ENCODE measurements at places on chromosomes 7 and 10.

GRCh38 chr10:79146611-79147130 lies 77.9 kb downstream of the ZMIZ1 start:
- no peak for DNase-seq

GRCh38 chr7:142898377-142899170 lies 13.0 kb upstream of the TRPV6 start:
- no peak for DNase-seq

DNA sequence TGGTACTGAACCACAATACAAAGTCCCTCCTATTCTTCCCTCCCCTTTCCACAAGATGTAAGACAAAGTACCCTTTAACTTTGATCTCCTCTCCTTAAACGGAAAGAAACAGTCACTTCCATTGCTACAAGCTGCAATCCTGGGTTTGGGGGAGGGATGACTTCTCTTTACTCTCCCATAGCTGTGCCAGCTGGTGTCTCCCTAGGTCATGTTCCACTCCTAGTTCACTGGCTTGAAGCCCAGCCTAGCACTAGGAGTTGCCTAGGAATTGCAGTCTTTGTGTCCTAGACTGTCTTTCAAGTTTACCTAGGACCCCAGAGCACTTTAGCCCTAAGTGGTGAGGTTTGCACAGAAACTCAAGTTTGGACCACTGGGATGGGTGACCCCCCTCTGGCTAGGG lies 311.1 kb downstream of the HPSE2 start:
- no peak for DNase-seq

- no peak for DNase-seq
Measured at GRCh38 chr7:107208024-107208521, 39.3 kb downstream of the HBP1 start.

DNA sequence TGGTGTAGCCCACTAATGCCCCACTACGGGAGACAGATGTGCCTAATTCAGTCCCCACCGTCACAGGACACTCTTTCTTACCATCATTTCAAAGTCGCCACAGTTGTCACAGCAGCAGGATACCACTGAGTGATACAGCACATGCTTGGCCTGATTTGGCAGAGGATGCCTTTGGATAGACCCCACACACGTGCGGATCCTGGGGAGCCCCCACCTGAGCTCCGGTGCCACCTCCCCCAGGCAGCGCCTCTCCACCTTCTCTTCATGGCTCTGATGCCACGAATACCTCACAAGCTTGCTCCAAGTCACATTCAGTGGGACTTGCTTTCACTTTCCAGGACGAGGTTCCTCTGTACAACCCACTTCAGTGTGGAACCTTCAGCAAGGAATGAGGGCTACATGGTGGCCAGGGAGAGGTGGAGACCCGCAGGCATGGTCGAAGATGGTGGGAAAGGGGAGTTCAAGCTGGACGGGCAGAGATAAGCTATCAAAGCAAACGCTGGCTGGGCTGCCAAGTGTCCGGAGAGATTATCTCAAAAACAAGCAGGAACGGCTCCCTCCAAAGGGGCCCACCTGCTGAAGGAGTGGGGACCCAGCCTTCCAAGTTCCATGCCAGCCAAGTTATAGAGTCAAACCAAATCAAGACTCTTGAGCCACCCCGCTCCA lies 107.4 kb downstream of the ZRANB1 start:
- no peak for DNase-seq

- DNase-seq, result no peak
Measured at GRCh38 chr10:98302741-98303365, 34.9 kb upstream of the LOXL4 start.

DNA sequence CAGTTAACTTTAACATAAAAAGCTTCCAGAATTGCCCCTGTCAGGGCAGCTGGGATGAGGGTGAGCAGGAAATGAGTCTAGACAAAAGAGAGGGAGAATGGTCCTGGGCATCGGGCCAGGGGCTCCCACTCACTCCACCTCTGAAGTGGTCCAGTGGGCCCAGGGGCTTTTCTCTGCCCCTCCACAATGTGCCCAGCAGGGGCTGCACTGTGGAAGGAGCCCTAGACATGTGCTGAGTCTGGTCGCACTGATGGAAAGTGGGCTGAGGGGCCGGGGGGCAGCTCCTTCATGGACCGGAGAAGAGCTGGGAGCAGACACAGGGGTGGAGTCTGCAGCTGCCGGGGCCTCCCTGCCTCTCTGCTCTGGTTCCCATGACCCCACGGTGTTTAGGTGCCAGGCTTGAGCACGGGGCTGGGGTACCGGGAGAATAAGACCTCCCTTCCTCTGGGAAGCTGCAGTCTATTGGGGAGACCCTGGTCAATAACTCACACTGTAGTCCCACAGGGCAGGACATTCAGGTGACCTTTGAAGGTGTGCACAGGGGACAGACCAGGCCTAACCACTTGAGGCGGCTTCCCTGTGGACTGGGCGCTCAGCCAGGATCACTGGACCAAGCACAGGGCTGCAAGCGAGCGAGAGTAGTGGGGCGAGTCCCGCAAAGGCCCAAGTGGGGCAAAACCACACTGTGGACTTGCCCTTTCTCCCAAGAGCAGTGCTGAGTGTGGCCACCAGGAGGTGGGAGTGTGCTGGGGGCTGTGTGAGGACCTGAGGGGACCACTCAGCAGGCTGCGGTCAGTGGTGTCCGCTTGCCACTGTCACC lies 6.1 kb downstream of the ADCY1 start:
- DNase-seq, result no peak

- no peak for DNase-seq
Measured at GRCh38 chr10:33333260-33334101, 986 bp downstream of the NRP1 start.

DNA sequence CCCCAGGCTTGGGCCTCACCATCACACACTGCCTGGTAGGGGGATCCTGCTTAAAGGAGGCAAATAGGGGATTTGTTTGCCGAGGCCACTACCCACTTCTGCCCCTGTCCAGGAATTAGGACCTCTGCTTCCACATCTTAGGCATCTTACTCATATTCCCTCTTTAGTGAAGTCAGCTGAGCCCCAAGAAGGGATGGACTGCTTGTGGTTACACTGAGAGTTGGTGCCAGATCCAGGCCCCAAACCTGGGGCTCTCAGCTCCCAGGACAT lies 1.6 kb upstream of the GPRIN2 start:
- DNase-seq, result no peak

- no peak for DNase-seq
Measured at GRCh38 chr7:44286182-44286617, 39.2 kb downstream of the CAMK2B start.

- peak; percentile 39 for DNase-seq
Measured at GRCh38 chr10:6669269-6669859, 89.3 kb upstream of the PRKCQ start.

DNA sequence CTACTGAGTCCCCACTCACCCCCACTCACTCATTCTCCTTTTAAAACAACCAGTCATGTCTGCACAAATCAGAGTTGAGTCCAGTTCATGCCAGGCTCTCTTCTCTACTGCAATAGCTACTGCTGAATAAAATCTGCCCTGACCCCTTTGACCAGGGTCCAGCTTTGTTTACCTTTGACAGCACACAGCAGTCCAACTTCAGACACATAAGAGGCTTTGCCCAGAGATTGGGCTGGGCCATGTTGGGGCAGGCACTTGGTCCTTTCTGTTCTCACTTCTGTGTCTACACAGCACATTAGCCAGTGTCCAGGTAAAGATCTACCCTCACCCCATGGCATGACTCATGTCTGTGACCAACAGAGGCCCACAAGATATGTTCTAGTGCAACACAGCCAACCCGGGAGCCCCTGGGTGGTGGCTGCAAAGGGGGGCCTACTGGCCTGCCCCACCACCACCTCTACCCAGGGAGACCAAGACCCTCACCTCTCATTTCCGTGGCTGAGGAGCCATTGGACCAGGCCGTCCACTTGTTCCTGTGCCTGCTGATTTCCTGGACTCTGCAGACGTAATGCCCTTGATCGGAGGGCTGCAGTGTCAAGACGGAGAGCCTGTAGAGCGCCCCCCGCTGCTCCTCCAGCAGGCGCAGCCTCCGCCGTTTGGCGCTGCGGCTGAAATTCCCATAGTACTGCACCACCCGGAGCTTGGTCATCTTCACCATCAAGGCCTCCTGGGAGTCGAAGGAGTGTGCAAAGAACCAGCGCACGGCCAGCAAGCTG lies 8.0 kb downstream of the VSTM4 start:
- DNase-seq, result no peak

- no peak for DNase-seq
Measured at GRCh38 chr7:38262545-38262944, 10.9 kb downstream of the TARP start.

DNA sequence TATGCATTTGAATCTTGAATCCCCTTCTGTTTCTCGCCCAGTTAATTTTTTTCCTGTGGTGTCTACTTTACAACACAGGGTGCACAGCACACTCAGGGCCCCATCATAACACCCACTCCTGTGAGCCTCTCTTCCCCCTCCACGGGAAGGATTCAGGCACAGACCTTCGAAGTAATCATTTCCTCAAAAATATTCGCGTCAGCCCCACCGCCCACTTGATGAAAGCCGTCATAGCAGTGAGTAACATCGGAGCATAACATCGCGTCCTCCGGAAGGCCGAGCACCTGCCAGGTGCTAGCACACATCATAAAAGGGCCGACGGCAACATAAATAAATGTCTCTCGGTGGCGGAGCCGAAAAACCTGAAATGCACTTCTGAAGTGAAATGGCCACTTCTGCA lies 201.7 kb upstream of the ADARB2 start:
- no peak for DNase-seq

- DNase-seq, result no peak
Measured at GRCh38 chr10:3672220-3672619, 112.8 kb downstream of the KLF6 start.

DNA sequence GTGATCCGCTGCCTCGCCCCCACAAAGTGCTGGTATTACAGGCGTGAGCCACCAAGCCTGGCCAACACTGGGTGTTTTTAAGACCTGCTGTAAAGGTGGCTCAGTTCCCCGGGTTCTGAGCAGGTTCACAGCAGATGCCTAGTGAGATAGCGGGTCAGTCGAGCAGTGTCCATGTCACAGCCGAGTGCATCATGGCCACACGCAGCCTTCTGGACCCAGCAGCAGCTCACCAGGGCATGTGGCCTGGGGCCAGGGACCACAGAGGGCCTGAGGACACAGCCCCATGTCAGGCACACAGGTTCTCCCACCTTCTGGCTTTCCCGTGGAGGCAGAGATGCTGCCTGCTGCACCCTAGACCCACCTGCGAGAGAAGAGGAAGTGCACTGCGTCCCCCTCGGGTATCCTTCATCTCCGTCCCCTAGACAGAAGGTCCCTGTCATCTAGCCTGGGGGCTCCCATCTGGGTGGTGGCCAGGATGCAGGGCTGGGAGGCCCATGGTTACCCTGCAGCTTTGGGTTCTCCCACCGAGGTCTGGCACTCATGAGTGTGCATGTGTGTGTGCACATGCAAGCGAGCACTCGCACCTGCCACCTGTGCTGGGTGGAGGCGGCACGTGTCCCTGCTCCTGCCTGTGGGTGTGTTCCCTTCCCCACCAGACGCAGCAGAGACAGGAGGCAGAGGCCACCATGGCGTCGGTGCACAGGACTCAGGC lies 98.6 kb downstream of the NKX6-2 start:
- DNase-seq, result no peak

DNA sequence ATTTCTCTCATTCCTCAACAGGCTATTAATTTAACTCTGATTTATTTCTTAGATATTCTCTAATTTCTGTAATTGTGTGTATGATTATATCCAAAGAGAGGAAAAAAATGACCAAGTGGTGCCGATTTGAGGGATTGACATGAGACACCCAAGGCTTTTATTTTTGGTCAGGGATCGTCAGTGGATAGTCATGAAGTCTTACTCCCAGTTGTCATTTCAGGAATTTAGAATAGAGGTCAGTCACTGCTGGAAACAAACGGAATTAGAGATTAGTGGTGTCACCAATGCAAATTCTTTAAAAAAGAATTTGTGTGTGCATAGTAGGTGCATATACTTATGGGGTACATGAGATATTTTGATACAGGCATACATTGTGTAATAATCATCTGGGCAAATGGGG lies 26.8 kb upstream of the AGR3 start:
- DNase-seq, result no peak

DNA sequence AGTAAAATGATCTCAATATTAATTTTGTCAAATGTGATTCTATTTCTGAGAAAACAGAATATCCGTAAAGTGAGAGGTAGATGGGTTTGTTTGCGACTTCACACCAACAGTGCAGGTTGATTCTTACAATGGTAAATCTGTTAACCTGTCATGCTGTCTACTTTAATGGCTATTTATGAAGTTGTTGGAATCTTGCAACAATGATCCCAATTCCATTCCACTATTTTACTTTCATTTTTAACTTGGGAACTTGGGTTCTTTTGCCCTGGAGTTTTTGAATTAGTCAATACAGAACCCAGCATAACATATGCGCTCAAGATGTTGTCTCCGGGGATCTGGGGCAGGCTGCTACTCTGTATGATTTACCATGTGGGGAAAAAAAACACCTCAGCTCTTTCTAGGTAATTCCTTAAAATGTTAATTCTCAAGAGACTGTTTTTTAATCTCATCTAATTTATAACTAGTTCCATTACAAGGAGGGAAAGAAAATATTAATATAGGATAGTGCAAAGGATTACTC lies 1.2 kb downstream of the LGI1 start:
- no peak for DNase-seq

GRCh38 chr10:69092959-69093850 lies 5.3 kb downstream of the SRGN start:
- peak; percentile 94 for DNase-seq

DNA sequence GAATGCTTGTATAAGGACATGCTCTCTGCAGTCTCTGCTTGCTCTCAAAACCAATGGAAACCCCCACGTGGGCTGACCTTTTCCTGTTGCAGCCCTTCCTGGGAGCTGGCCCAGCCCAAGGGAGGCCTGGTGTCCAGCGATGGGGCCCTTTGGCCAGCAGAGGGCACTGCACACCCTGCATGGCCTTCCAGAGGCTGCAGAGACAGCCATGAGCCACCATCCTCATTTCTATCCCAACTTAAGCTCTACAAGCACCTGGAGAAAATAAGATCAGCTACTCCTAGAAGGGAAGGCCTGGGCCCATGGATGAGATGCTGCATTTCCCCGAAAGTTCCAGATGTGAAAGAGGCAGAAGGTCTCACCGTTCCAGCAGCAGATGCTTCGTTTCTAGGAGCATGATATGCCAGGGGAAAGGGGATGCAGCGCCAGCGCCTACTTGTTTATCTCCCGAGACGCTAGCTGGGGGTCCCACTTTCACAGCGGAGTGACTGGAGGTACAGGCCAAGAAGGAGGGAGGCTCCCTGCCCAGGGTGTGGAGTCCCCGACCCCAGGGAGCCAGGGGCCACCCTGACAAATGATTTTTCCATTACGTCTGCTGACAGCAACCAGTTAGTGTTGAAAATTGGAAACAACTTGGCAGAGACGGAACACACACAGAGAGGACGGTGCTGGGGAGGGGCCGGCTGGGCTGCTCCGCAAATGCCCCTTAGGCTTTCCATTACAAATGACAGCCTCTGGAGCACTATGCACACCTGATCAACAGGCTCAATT lies 106.4 kb downstream of the ZRANB1 start:
- DNase-seq, result peak; percentile 51

GRCh38 chr7:86951895-86952294 lies 107.6 kb downstream of the ELAPOR2 start:
- DNase-seq, result no peak
